ENCODE measurements at places on chromosomes 3 and 15. TPM values are rescaled to one million over a fixed set of nuclear protein-coding genes. Genes with fewer than 3 reads are reported as not detected.

Gene MAPKAPK3
- total RNA-seq, result 153 TPM

Gene CGNL1
- not detected for total RNA-seq

Gene GPR171
- 179 TPM for total RNA-seq

Gene TGM4
- not detected for total RNA-seq

Gene TMEM266
- total RNA-seq, result 0.11 TPM

Gene ISLR
- not detected for total RNA-seq

Gene CCR3
- not detected for total RNA-seq

Gene SLC12A1
- not detected for total RNA-seq

Gene SNX33
- 3.1 TPM for total RNA-seq

Gene CIB1
- total RNA-seq, result 166 TPM

Gene SIN3A
- total RNA-seq, result 89.0 TPM

Gene LCTL
- not detected for total RNA-seq

Gene MED12L
- total RNA-seq, result 1.7 TPM

Gene PRRT3
- total RNA-seq, result 12.3 TPM

Gene SATB1
- total RNA-seq, result 158 TPM

Gene FETUB
- not detected for total RNA-seq

Gene GOLGA6B
- not detected for total RNA-seq

Gene DUOXA1
- not detected for total RNA-seq

Gene OR5H2
- not detected for total RNA-seq

Gene CCDC54
- not detected for total RNA-seq

Gene RPL35A
- total RNA-seq, result 1,301 TPM

Gene PPP1R14D
- not detected for total RNA-seq

Gene PTX3
- total RNA-seq, result not detected
